ENCODE measurements at places on chromosomes 6 and 20. TPM values are rescaled to one million over a fixed set of nuclear protein-coding genes. Genes with fewer than 3 reads are reported as not detected.

TRDN gene
- not detected for total RNA-seq

OR2J3 gene
- total RNA-seq, result not detected

ARMC2 gene
- total RNA-seq, result 0.77 TPM

CRISP2 gene
- total RNA-seq, result not detected

RPRD1B gene
- total RNA-seq, result 18.7 TPM

DNA sequence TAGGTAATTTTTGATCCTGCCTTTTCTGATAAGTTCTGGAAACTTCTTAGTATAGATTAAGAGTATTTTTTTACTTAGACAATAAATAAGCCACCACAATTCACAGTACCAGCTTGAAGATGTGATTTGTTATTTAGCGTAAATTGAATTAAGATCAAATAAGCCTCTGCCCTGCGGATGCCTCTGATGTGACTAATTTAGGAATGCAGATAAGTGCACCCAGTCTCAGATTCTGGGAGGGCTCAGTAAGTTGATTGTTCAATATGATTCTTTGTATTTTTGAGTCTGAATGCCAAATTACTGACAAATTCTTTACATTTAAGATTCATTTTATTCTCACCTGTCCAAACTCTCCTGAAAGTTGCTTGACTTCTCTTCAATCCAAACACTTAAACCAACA, 147.5 kb downstream of the THBS2 start:
- DNase-seq, result no peak

GRCh38 chr6:141790921-141791320, 341.8 kb upstream of the GJE1 start:
- no peak for DNase-seq

DNA sequence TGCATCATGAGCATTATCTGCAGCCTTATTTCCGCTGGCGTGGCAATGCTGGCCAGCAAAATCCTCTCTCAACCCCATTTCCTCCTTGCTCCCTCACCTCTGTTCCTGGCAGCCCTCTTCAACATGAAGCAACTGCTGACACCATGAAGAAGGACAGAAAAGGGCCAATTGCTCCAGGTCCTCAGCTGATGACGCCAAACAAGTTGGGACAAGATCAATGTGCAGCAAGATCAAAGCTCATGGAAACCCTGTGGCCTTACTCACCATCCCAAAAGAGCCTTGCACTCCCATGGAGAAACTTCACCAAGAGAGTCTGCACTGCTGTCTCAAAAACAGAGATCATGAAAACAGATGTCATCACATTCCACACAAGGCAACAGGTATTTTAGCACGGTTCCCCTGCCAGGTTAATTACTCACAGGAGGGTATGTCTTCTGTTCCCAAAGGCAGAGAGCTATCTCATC, 7.4 kb downstream of the GFOD1 start:
- DNase-seq, result peak; percentile 95

GRCh38 chr6:116004841-116005815, 55.6 kb downstream of the FRK start:
- no peak for DNase-seq

GRCh38 chr6:11514672-11515071, 22.9 kb upstream of the TMEM170B start:
- DNase-seq, result no peak

DNA sequence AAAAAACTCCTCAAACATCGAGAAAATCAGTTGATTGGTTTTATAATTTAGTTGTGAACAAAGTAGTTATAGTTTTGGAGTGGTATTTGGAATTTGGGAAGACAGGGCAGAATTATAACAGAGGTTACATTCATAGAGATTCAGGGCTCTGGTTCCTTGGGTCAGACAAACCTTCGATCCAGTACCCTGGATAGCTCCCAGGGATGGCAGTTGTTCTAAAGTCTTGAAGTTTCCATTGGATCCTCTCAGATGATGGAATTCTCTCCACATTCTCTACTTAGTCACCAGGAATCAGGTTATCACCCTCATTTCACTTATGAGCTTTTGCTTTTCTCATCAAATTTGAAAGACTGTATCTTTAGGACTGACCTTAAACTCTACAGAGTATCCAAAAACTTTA, 285.1 kb downstream of the CENPW start:
- peak; percentile 18 for DNase-seq

DNA sequence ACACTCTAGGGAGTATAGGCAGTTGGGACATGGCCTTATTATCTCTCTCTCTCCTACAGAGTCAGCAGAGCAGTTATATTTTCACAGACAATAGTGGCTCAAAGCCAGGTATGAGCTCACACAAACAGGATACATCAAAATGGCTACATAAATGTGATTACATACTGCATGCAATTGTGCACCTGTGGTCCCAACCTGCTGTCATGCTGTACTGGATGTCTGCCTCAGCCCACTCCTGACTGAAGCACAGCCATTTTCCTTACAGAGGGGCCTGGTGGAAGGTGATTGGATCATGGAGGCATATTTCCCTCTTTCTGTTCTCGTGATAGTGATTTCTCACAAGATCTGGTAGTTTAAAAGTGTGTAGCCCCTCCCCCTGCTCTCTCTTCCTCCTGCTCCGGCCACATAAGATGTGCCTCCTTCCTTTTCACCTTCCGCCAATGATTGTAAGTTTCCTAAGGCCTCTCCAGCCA, 37.0 kb upstream of the SAMHD1 start:
- peak; percentile 35 for DNase-seq

GRCh38 chr20:32052090-32052777, at the start of gene HCK:
Gene HCK, plus strand, starts transcription at chr20:32052242.
- DNase-seq, result no peak

DNA sequence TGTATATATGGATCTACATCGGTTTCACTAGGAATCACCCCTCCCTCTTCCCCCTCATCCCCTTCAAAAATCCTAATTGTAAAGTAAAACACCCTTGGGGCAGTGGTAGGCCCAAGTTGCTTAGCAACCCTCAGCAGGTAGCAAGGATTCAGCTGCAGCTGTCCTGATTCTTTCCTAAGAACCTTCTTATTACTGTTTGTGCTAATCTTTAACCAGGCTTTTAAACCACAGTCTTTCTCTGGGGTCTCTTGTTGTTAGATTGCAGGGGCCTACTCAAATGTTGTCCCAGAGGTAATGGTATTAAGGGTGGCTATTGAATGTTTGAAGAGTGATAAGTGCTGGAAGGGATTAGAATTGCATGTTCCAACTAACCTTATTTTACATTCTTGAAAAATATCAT, 46.4 kb downstream of the PRL start:
- no peak for DNase-seq

Measured in bronchial epithelial cell (primary cell).